Muscle of back (tissue), 13 donors: ENCODE measurements at places on chromosomes 11 and 22. TPM values are rescaled to one million over a fixed set of nuclear protein-coding genes. Genes with fewer than 3 reads are reported as not detected.

OR10A4 gene
- polyA plus RNA-seq, result not detected

- DNase-seq, result peak; percentile 22
Measured at GRCh38 chr22:38481871-38482332, 14.0 kb downstream of the KDELR3 start.

DCDC1 gene
- 0.31 TPM for polyA plus RNA-seq

OR8G5 gene
- 0.26 TPM for polyA plus RNA-seq

MOV10L1 gene
- 0.12 TPM for polyA plus RNA-seq

OR52W1 gene
- polyA plus RNA-seq, result not detected

ASPHD2 gene
- polyA plus RNA-seq, result 0.92 TPM

- peak; percentile 36 for DNase-seq
Measured at GRCh38 chr11:85595285-85595884, 31.8 kb downstream of the DLG2 start.

- DNase-seq, result no peak
Measured at GRCh38 chr11:70521475-70522308, 123.4 kb downstream of the CTTN start.

DNA sequence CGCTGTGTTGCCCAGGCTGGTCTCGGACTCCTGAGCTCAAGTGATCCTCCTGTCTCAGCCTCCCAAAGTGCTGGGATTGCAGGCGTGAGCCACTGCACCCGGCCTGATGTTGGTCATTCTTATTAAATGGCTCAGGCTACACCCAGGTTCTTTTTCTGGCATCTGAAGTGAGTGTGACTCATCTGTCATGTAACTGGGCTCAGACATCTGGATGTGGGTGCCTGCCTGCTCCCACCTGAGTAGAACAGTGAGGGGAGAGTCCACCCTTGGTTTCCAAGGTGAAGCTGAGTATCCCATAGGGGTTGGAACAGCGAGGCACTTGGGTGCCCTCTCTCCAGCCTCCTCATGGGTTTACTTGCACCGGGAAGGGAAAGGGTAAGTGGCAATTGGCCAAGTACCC, 36.7 kb upstream of the EIF3D start:
- no peak for DNase-seq

GRCh38 chr11:5380740-5381342, 2.8 kb upstream of the OR51M1 start:
- no peak for DNase-seq

- DNase-seq, result no peak
Measured at GRCh38 chr22:18130699-18131429, 19.1 kb upstream of the USP18 start.

GRCh38 chr22:39938509-39939111, 21.6 kb upstream of the TMA7B start:
- DNase-seq, result no peak

DNA sequence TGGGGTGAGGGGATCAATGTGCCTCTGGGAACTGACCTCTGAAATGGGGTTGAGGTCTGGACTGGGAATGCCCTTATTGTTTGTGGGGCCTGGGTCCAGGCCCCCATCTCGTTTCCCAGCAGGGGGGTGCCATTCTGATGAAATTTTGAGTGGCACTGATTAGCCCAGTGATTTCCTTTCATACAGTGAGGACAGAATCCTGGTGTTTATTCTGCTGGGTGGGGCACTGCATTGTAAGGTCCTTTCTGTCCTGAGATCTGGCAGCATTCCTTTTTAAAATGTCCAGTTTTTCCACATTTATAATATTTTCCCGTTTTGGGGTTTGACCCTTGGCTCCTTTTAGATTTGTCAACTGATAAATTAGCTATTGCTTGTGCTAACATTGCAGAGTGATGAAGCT, 27.1 kb downstream of the OR10A6 start:
- no peak for DNase-seq

DNA sequence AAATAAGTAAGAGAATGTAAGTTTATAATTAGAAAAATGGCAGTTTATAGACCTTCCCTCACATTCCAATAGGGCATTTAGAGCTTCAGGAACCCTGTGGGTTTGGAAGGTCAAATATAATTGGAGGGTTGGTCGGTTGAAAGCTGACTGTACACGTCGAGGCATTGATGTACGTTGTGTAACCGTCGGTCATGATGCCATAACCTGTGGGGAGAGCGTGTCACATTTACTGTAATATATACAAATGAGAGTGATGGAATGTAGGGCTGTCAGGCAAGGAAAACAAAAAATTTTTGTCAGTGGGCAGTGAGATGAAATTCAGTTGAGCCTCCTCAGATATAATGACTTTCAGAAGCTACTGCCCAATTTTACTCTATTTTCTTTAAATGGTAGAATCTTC, 88.5 kb downstream of the ARL14EP start:
- no peak for DNase-seq

GRCh38 chr11:84566671-84567070, 1060.5 kb downstream of the DLG2 start:
- no peak for DNase-seq

COA4 gene
- polyA plus RNA-seq, result 66.7 TPM

NOX4 gene
- 7.2 TPM for polyA plus RNA-seq

RAB39A gene
- 0.36 TPM for polyA plus RNA-seq

- no peak for DNase-seq
Measured at GRCh38 chr11:43830928-43831440, 49.6 kb upstream of the ALKBH3 start.

DNA sequence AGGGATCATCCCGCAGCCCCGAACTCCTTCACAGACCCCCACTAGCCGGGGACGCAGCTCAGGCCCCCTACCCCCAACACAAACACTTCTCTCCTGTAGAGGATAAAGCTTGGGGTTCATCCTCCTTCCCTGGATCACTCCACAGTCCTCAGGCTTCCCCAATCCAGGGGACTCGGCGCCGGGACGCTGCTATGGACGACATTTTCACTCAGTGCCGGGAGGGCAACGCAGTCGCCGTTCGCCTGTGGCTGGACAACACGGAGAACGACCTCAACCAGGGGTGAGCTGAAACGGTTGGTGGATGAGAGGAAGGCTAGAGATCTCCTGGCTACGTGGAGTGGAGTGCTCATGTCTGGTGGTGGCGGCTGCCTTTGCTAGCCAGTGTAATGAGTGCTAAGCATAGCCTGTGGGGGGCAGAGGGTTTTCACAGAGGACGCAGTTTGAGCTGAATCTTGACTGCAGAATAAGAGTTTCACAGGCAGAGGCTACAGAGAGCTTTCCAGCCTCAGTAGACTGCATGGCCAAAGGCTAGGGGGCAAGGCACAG, 580 bp downstream of the ILK start:
- DNase-seq, result peak; percentile 87

FOLR2 gene
- polyA plus RNA-seq, result 34.7 TPM
